ENCODE measurements at places on chromosomes 4 and X.

GRCh38 chrX:68059469-68059868, 373.8 kb downstream of the OPHN1 start:
- no peak for DNase-seq

DNA sequence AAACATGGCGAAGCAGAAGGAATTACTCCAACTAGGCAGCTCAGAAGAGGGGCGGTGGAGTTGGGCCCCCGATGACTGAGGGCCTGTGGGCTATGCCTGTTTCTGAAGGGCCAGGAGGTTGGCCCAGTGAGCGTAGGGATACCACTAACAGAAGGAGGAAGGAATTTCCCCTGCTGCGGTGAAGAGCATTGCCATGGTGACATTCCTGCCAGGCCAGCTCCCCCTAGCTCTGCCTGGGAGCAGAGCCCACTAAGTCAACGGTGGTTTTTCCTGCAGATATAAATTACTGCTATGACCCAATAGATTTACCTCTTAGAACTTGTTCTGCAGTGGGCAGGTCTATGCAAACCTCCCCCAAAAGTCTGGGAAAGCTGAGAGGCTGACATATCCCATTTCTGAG, 28.9 kb upstream of the HMX1 start:
- DNase-seq: no peak

- no peak for DNase-seq
Measured at GRCh38 chr4:7973545-7973981, 33.9 kb upstream of the AFAP1 start.

GRCh38 chr4:140014284-140014683, 139.7 kb downstream of the MAML3 start:
- no peak for DNase-seq

DNA sequence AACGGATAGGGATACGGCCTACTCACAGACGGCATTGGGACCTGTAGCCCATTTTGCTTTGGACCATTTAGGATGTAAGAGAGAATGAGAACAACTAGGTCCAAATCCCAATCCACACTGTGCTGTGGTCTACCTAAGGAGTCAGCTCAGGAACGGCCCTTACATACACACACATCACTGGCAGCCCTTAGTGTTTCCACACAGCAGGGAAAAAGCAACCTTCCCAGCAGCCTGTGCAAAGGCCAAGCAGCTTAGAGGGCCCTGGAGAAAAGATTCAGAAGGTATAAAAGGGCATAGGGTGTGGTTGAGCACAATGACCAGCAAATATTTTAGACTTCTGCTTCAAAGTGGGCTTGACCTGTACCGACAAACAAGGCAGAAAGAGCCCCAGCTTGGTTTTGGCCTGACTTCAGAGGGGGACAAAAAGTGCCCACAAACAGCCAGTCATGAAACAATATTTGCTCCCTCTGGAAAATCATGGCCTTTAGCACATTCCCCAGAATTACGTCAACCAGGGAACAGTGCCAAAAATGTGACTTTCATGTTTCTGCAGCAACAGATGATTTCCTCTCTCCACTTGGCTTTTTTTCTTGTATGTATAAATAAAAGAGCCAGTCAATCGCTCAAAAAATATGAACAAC, 359.5 kb upstream of the FGF16 start:
- DNase-seq: no peak

GRCh38 chr4:11503166-11503565, 74.5 kb upstream of the HS3ST1 start:
- no peak for DNase-seq

- DNase-seq: no peak
Measured at GRCh38 chr4:122533841-122534240, 77.3 kb upstream of the IL2 start.

GRCh38 chr4:140969296-140969695, 164.0 kb downstream of the RNF150 start:
- DNase-seq: no peak

GRCh38 chrX:72105436-72105835, 26.3 kb downstream of the RTL5 start:
- no peak for DNase-seq

- no peak for DNase-seq
Measured at GRCh38 chr4:126568652-126569570, 1063.8 kb upstream of the INTU start.

DNA sequence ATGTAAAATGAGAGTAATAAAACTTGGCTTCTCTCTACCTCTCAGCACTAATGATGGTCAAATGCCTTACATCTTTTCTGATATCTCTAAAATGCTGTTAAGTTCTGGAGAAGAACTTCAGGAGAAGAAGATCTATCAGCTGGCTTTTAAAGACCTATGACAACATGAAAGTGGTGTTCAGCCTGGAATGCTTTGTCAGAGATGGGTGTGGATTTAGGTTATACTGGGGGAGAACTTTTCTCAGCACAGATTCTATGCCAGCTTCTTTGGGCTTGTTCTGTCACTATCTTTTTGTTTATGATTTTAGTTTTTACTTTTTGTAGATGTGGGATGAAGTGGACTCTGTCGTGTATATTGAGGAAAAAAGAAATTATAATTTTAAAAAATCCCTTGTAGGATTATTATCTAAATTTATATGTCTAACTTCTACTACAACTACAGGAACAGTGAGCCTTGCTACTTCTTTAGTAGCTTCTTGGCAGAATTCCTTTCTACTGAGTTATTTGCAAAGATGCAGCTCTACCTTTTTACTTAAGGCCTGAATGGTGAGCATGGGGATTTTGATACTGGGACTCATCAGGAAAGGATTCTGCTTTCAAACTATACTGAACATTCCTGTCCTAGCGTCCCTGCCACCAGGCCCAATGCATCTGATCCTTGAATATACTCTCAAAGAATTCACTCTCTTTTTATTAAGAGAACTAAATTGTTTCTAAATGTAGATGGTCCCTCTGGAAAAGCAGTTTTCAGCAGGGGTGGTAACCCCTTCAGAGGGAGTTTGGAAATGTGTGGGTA, 19.6 kb downstream of the CYP2U1 start:
- DNase-seq: no peak

DNA sequence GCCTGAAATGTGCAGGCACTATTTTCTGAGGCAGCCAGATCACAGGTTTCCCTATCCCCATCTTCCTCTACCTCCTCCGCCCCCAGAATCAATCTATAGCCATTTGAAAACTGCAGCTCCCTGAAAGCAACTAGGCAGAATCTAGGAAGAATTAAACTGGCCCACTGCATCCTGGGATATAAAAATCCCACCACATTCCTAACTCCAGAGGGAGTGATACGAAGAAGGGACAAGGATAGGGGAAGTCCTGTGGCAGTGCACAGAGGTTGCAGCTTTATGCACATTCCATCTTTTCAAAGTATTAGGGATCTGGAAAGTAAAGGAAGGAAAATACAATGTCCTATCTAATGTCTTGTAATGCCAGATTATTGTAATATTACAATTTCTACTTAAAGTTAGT, 18.3 kb upstream of the HERC3 start:
- DNase-seq: no peak

DNA sequence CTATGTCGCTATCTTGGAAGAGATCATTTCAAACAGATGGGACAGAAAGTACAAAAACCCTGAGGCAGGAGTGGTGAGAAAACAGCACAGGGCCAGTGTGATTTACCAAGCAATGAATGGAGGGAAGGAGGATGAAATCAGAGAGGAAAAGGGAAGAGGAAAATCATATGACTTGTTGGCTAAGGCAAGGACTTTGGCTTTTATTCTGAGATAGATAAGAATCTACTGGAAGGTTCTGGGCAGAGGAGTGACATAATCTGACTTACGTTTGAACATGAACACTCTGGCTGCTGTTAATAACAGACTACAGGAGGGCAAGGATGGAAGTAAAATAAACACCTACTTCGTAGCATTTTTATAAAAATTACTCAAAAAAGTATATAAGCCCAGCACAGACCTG, 207.8 kb upstream of the SLC7A11 start:
- DNase-seq: no peak

DNA sequence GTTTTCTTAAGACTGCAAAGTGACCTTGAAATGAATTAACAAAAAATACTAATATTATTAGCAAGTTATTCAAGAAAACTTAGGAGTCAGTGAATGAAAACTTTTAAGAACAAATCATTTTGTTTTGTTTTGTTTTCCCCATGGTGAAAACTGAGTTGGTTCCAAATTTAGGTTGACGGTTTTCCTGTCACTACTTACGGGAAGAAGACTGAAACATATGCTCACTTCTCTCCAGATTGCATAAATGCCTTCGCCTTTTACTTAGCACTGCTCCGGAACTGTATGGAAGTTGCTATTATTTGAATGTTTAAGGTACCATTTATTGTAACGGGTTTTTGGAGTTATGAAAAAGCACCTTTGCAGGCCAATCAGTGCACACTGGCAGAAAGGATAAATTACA, 42.8 kb downstream of the DOCK11 start:
- no peak for DNase-seq

DNA sequence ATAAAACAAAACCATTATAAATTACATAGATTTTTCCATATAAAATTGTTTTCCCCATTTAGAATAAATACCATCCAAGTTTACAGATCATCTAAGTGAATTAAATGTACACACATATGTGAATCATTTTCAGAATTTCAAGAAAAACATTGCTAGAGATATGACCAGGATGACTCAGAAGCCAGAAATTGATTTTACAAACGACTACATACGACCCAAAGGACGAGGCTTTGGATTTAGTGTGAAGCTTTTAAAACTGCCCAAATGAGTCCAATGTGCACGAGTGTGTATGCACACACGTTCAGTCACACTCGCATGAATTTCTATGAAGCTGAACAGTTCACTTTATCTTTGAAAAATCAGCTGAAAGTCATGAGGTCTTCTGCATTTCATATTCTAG, 37.9 kb downstream of the MFAP3L start:
- no peak for DNase-seq

DNA sequence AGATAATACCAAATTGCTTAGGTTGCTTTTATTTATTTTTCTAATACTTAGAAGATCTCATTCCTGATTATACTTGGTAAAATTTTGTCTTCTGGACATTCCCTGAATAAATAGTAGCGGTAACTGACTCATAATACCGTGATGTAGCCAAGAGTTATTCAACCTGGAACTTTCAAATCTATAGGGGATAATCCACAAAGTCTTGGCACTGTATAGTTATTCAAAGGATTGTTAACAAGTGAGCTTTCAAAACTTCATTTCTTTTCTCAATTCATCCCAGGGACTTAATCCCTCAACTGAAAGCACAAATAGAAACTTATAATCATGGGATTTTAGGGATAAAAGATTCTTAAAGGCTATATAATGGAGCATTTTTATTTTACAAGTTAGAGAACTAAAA, 1383.3 kb downstream of the FAM133A start:
- DNase-seq: no peak

- no peak for DNase-seq
Measured at GRCh38 chrX:153876112-153876491, 9.9 kb downstream of the L1CAM start.

- DNase-seq: peak; percentile 6
Measured at GRCh38 chr4:8607603-8608481, 15.3 kb downstream of the CPZ start.

GRCh38 chrX:155747520-155747919, 133.6 kb upstream of the VAMP7 start:
- DNase-seq: no peak

GRCh38 chr4:184335520-184335919, 117.8 kb upstream of the ENPP6 start:
- DNase-seq: no peak

GRCh38 chrX:104482757-104483156, 83.2 kb upstream of the IL1RAPL2 start:
- no peak for DNase-seq

GRCh38 chr4:113825272-113825671, 63.7 kb upstream of the CAMK2D start:
- DNase-seq: no peak

DNA sequence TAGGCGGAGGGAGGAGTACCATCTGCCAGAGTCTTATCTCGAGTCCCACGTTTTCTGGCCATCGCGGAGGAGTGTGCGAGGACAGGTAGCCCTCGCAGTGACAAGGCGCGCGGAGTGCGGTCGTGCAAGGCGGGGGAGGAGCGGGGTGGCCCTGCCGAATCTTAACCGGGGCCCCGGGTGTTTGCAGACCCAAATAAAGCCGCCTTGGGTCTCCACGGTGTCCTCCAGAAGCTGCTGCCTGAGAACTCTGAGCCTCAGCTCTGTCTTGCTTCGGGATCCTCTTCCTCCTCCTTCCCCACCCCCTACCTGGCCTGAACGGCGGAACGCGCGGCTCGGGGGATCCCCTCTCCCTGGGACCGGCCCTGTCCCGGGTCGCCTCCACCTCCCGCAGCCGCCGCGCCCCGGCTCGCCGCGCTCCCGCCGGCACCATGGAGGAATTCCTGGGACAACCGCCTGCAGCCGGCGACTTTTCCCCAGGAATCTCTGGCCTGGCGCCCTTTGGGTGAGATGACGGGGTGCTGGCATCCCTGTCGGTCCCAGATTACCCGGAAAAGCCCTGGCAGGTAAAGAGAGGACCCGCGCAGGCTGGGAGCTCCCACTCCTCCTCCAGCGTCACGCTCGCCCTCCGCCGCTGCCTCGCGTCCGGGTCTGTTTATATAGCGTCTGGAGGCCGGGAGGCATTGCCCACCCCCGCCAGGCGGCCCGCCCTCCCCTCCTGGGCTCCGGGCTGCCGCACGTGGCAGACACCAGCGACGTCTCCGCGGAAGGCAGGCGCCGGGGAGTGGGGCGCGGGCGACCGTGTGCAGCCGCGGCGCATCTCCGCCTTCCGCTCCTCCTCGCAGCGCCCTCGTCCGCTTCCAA, at the start of gene GALNTL6:
Gene GALNTL6 (plus strand): TSS at position 740 of the 861 bp plus-strand sequence.
- DNase-seq: no peak

DNA sequence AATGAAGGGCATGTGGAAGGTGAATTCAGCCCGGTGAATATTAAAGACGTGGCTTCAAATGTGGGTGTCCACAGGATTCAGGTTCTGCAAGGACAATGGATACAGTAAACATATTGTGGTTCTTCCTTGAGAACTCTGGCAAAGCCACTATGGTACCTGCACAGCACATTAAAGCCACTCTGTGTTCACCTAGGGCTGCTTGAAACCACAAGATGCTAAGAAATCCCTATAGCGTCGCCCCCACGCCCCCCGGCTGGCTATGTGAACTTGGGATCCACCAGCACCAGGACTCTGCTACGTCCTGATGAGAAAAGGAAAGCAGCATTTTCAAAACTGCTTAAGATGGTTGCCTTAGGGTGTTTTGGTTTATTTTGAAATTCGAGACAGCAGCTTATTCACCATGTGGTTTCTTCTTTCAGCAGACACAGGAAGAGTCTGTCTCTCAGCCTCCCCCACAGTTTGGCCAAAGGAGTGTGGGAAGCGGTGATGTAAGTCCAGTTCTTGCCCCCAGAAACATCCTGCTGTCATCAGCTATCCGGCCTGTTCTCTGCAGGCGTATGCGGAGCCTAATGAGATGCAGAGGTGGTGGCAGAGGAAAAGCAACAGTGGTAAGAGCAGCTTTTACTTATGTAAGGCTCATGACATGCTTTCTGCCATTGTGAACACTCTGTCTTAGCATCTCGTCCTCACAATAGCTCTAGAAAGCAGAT, 111.5 kb downstream of the AFAP1 start:
- no peak for DNase-seq

DNA sequence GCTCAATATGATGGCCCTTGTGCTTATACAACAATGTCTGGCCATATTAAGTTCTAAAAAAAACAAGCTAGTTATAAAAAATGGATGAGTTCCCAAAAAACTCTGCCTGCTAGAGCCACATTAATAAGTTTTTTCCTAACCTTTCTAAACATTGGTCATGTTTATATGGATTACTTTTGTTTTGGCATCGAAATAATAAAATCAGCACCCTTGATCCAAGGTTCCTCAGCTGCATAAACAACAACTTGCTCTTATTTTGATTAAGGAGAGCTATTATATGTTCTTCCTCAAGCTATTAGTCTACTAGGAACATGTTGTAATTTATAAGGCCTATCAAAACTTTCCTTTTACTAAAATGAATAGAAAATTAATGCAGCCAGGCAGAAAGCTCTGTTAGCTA, 48.4 kb downstream of the UNC5C start:
- DNase-seq: no peak

- DNase-seq: no peak
Measured at GRCh38 chr4:41452484-41453225, 85.3 kb upstream of the LIMCH1 start.
